Liver (tissue), 10 donors: ENCODE measurements at places on chromosomes 1 and 21. TPM values are rescaled to one million over a fixed set of nuclear protein-coding genes. Genes with fewer than 3 reads are reported as not detected.
A peak's percentile ranks its signal among the peaks of the same experiment; 100 is the strongest.

GRCh38 chr1:2044510-2045319, 5.5 kb upstream of the PRKCZ start:
- peak; percentile 74 for DNase-seq

GRCh38 chr1:58996341-58997059, 212.7 kb upstream of the JUN start:
- DNase-seq, result no peak

ASAP3 gene
- total RNA-seq, result 25.9 TPM

AMY1C gene
- total RNA-seq, result not detected
